ENCODE measurements at places on chromosomes 6 and 20. TPM values are rescaled to one million over a fixed set of nuclear protein-coding genes. Genes with fewer than 3 reads are reported as not detected.

MPC1 gene
- 36.5 TPM for polyA plus RNA-seq

- H3K4me1 ChIP-seq = peaks cover 8% of the 10 kb centered on the region
- no peaks in the 10 kb centered on the region for H3K27me3 ChIP-seq
- no peaks in the 10 kb centered on the region for H3K36me3 ChIP-seq
- no peak for DNase-seq
These were observed 63.4 kb upstream of the MPC1 start for GRCh38 chr6:166446146-166446545.

GRCh38 chr6:23246896-23247295, 677.5 kb downstream of the HDGFL1 start:
- H3K27me3 ChIP-seq = no peaks in the 10 kb centered on the region
- H3K4me3 ChIP-seq = no peak overlapping the region
- H3K36me3 ChIP-seq = no peaks in the 10 kb centered on the region
- no peak overlapping the region for H3K27ac ChIP-seq
- no peaks in the 10 kb centered on the region for H3K4me1 ChIP-seq

DNA sequence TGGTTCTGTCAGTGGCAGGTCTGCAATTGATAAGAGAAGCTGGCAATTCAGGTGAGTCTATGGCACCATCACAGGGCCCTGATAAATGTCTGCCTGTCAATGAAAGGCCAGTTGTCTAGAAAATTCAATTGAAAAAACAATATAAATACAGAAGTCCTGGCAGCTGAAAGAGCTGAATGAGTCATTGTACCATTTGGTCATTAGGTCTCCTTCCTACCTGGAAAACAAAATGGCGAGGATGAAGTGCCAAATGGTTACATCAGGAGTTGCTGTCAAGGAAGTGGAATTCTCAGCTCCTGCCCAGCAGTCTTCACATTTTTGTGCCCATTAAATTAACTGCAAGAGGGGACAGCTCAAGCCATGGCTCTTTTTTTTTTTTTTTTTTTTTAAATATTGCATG, 37.7 kb downstream of the PEX7 start:
- H3K36me3 ChIP-seq = peaks cover 5% of the 10 kb centered on the region
- H3K4me1 ChIP-seq = peaks cover 6% of the 10 kb centered on the region
- no peak overlapping the region for H3K4me3 ChIP-seq

DNA sequence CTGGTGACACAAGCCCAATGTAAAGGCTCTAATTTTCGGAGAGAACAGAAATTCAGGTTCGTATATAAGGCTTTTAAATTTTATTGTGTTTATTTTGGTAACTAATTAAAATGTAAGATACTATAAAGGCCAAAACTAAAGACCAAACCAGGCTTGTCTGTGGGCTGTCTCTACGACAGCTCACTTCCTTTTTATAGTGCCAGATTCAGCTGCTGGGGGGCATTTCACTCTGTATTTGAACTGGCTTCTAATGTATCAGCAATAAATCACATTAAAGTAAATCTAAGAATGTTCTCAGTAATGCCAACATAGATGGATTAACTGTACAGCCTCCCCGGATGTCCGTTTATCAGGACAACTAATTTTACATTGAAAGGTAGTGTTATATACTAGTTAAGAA, 31.1 kb upstream of the STXBP5 start:
- H3K36me3 ChIP-seq = no peaks in the 10 kb centered on the region
- no peak overlapping the region for H3K4me3 ChIP-seq
- no peaks in the 10 kb centered on the region for H3K4me1 ChIP-seq
- H3K27ac ChIP-seq = no peak overlapping the region
- H3K27me3 ChIP-seq = no peaks in the 10 kb centered on the region

TINAG gene
- polyA plus RNA-seq = not detected

CAGE1 gene
- polyA plus RNA-seq = 0.16 TPM

GRCh38 chr20:23754731-23755130, 4.0 kb upstream of the CST1 start:
- no peak overlapping the region for H3K4me3 ChIP-seq
- no peak for DNase-seq
- no peak overlapping the region for H3K27ac ChIP-seq
- H3K4me1 ChIP-seq = no peaks in the 10 kb centered on the region

DNA sequence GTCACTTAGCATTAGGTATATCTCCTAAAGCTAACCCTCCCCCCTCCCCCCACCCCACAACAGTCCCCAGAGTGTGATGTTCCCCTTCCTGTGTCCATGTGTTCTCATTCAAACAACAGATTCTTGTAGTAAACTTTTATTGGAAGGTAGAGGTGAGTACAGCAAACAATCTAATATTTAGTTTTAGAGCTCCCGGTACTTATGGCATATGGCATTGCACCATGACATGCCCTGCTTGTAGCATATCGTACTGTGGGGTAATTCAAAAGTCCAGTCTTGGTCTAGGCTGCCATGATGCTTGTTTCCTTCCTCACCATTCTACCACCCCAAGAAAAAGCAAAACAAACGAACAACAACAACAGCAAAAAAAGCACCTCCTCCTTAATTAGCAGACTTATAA, 289.5 kb downstream of the ZNF217 start:
- no peaks in the 10 kb centered on the region for H3K4me1 ChIP-seq
- no peak for DNase-seq
- H3K36me3 ChIP-seq = no peaks in the 10 kb centered on the region

DNA sequence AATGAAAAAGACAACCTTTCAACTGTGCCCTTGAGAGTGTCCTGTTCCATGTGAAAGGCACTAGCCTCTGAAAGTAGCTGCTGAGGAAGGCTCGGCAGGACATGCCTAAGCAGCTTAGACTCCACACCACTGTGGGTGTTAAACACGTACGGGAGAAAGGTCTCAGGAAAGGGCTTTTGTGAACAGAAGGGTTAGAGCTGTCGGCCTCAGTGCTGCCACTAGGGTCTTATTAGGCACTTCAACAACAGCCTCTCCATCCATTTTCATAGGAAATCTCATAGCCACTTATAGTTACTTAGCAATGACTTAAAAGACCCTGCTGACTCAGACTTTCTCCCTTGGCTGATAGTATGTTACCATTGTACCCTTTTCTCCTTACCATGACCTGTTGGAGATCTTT, 662.8 kb downstream of the TBC1D32 start:
- H3K4me1 ChIP-seq = no peaks in the 10 kb centered on the region
- H3K27me3 ChIP-seq = no peaks in the 10 kb centered on the region
- H3K36me3 ChIP-seq = no peaks in the 10 kb centered on the region
- no peak overlapping the region for H3K27ac ChIP-seq

SLC17A2 gene
- polyA plus RNA-seq = not detected

DLK2 gene
- polyA plus RNA-seq = 1.5 TPM

- H3K27ac ChIP-seq = no peak overlapping the region
- no peaks in the 10 kb centered on the region for H3K36me3 ChIP-seq
- H3K27me3 ChIP-seq = no peaks in the 10 kb centered on the region
- no peak for DNase-seq
These were observed 191.0 kb downstream of the UNC5CL start for GRCh38 chr6:40848038-40848437.

DNA sequence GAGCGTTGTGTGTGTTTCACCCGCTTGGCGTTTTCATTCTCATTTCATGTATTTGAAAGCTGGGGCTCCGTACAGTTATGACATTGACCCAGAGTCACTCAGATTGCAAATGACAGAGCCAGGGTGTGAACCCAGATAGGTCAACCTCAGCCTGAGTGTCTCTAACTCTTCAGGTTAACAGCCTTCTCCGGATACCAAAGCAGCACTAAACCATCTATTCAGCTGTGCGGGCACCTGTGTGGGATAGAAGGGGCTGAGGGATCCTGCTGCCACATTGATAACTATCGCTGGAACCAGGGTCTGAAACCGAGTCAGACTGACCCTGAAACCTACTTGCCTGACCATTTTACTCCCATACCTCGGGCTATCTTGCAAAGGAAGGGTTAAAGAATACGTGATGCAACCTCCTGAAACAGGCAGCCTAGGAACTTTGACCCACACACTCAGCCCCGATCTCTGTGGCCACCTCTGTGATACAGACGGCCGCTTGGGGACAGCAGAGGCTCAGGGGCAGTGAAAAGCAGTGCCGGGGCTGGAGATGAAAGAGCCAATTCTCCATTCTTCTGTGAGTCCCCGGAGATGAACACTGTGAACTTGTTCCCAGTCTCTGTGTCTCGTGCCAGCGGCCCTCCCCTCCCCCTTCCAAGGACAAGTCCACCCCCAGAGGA, 233.5 kb upstream of the QKI start:
- no peaks in the 10 kb centered on the region for H3K36me3 ChIP-seq
- H3K4me1 ChIP-seq = peaks cover 4% of the 10 kb centered on the region
- no peaks in the 10 kb centered on the region for H3K27me3 ChIP-seq
- peak; percentile 69 for DNase-seq

GRCh38 chr6:108452711-108453195, 108.0 kb upstream of the FOXO3 start:
- no peak overlapping the region for H3K27ac ChIP-seq
- H3K4me3 ChIP-seq = no peak overlapping the region
- DNase-seq = no peak
- H3K36me3 ChIP-seq = no peaks in the 10 kb centered on the region

DNA sequence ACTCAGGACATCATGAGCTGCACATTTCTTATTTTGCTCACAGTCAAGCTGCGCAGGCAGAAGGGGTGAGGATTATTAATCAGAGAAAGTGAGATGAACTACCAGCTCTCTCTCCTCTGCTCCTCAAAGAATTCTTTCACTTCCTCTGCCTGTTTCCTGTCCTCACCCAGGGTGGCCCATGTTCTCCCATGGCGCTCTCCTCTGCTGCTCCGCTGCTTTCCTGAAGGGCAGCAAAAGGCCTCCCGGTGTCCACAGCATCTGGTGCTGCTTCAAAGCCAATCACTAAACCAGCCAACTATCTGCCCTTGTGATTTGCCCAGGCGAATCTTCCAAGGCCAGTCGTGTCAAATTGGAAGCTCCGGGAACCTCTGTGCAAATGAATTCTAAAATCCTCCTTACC, 324.2 kb downstream of the TPBG start:
- H3K4me3 ChIP-seq = no peak overlapping the region
- no peak overlapping the region for H3K27ac ChIP-seq
- no peaks in the 10 kb centered on the region for H3K27me3 ChIP-seq
- no peak for DNase-seq

DNA sequence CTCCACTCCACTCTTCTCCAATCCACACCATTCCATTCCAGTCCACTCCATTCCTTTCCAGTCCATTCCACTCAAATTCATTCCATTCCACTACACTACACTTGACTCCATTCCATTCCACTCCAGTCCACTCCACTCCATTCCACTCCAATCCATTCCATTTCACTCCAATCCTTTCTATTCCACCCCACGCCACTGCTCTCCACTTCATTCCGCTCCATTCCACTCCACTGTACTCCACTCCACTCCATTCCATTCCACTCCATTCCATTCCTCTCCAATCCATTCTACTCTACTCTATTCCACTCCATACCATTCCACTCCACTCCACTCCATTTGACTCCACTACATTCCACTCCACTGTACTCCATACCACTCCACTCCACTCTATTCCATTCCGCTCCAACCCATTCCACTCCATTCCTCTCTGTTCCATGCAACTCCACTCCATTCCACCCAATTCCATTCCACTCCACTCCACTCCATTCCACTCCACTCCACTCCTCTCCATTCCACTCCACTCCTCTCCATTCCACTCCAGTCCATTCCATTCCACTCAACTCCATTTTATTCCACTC, 23.4 kb upstream of the DEFB125 start:
- H3K4me1 ChIP-seq = no peaks in the 10 kb centered on the region
- DNase-seq = no peak
- no peaks in the 10 kb centered on the region for H3K36me3 ChIP-seq
- no peak overlapping the region for H3K27ac ChIP-seq

- H3K27me3 ChIP-seq = peaks cover 16% of the 10 kb centered on the region
- no peaks in the 10 kb centered on the region for H3K4me1 ChIP-seq
- H3K4me3 ChIP-seq = no peak overlapping the region
- no peak for DNase-seq
These were observed 11.7 kb downstream of the SYNDIG1 start for GRCh38 chr20:24481173-24481572.

TCP11 gene
- 0.69 TPM for polyA plus RNA-seq

KCNG1 gene
- polyA plus RNA-seq = 0.36 TPM

DNA sequence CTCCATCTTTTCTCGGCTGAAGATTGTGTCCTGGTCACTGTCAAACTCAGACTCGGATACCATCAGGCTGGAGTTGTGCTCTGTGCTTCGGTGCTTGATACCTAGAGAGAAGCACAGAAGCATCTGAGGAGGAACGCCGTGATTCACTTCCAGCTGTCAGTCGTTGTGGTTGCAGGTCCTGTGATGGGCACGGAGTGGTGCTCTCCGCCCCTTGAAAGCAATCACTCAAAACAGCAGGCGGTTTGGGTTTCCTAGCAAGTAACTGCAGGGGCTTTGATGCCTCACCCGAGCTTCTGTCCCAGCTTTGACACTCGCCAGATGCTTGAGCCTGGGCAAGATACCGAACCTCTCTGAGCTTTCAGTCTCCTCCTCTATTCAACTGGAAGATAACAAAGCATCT, 52.5 kb downstream of the ALDH5A1 start:
- no peak overlapping the region for H3K27ac ChIP-seq
- H3K4me3 ChIP-seq = no peak overlapping the region
- no peaks in the 10 kb centered on the region for H3K27me3 ChIP-seq
- DNase-seq = no peak
- no peaks in the 10 kb centered on the region for H3K4me1 ChIP-seq

DNA sequence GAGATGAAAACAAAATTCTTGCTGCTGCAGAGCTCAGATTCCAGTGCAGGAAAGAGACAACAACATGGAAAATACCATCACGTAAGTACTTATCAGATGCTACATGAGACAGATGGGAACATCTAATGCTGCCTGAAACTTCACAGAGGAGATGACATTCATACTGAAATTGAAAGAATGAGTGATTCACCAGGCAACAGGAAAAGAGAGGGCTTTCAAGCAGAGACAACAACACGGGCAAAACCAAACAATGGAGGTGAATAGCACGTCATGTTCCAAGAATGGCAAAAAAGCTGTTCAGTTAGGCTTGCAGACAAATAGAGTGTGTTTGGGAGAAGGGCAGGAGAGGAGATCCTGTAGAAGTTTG, 39.3 kb downstream of the GTF2H5 start:
- no peaks in the 10 kb centered on the region for H3K27me3 ChIP-seq
- no peaks in the 10 kb centered on the region for H3K36me3 ChIP-seq
- no peak overlapping the region for H3K4me3 ChIP-seq
- no peak overlapping the region for H3K27ac ChIP-seq
- no peak for DNase-seq
- no peaks in the 10 kb centered on the region for H3K4me1 ChIP-seq

SRSF12 gene
- polyA plus RNA-seq = 9.0 TPM

- no peak overlapping the region for H3K27ac ChIP-seq
- H3K4me1 ChIP-seq = no peaks in the 10 kb centered on the region
- no peaks in the 10 kb centered on the region for H3K27me3 ChIP-seq
- no peak for DNase-seq
- no peak overlapping the region for H3K4me3 ChIP-seq
These were observed 123.5 kb downstream of the GRM4 start for GRCh38 chr6:34022250-34022872.
